ENCODE measurements at places on chromosomes 1 and 21.

GRCh38 chr21:39012326-39013230, 170.7 kb downstream of the PSMG1 start:
- DNase-seq: no peak

- no peak for DNase-seq
Measured at GRCh38 chr1:240322943-240323342, 231.3 kb downstream of the FMN2 start.

- no peak for DNase-seq
Measured at GRCh38 chr1:179205284-179205683, 24.2 kb downstream of the ABL2 start.

- peak; percentile 3 for DNase-seq
Measured at GRCh38 chr1:68010090-68010489, 40.3 kb downstream of the DIRAS3 start.

GRCh38 chr1:26831546-26832248, 5.2 kb downstream of the ZDHHC18 start:
- DNase-seq: peak; percentile 19

- DNase-seq: no peak
Measured at GRCh38 chr1:35280006-35280405, 11.5 kb downstream of the ZMYM4 start.

DNA sequence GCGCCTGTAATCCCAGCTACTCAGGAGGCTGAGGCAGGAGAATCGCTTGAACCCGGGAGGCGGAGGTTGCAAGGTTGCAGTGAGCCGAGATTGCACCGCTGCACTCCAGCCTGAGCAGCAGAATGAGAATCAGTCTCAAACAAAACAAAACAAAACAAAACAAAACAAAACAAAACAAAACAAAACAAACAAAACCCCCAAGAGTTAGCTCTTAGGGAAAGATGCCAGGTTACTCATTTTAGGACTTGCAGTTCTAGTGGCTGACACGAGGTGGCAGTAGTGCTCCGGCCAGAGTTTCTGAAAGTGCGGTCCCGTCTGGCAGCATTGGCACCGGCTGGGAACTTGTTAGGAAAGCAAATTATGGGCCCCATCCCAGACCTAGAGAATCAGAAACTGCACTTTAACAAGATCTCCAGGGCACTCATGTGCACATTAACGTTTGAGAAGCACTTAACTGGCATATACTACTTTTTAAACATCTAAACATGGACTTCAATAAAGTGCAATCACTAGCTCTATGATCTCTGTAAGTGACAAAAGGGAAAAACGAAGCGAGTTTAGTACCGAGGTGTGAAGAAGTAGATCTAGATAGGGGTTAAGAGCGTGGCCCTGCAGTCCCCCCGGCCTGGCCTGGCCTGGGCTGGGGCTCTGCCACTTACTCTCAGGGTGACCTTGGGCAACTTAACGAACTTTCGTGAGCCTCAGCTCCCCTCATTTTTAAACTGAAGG, 41.9 kb upstream of the TNFRSF1B start:
- DNase-seq: peak; percentile 78

DNA sequence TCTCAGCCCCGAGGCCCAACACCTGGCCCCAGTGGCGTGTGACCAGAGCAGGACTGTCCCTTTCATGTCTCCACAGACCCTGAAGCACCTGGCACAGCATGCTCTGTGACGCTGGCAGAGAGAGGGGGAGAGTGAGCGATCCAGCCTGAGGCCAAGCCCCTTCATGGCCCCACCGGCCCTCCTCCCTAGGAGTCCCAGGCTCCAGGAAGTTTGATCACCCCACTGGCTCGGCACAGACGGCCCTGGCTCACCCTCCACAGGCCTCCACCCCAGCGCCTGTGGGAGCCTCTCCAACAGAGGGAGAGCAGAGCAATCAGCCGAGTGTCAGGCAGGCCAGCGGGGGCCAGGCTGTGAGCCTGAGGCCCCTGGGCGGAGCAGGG, 11.0 kb downstream of the SH3BGRL3 start:
- DNase-seq: no peak

GRCh38 chr1:7810395-7810794, 26.3 kb downstream of the PER3 start:
- no peak for DNase-seq

GRCh38 chr1:25922971-25923552, 16.8 kb upstream of the STMN1 start:
- DNase-seq: peak; percentile 17

DNA sequence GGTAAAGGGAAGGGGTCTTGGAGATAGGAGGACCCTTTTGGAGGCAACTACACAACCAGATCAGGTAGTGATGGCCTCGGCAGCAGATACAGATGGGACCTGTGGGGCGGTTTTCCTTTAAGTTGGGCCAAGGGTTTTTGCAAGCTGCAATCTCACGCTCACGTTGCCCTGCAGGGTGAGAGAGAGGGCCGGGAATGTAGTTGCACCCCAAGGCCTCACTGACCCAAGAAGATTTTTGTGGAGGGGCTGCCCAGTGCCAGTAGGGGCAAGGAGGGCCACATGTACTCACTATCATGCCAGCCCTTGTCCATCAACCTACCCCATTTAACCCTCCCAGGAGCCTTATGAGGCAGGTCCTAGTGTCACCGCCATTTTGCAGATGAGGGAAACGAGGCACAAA, 57.7 kb upstream of the SELENON start:
- no peak for DNase-seq

- DNase-seq: no peak
Measured at GRCh38 chr1:110235834-110236682, 25.9 kb downstream of the KCNC4 start.

GRCh38 chr1:91948097-91948496, 1.1 kb upstream of the BRDT start:
- DNase-seq: no peak

DNA sequence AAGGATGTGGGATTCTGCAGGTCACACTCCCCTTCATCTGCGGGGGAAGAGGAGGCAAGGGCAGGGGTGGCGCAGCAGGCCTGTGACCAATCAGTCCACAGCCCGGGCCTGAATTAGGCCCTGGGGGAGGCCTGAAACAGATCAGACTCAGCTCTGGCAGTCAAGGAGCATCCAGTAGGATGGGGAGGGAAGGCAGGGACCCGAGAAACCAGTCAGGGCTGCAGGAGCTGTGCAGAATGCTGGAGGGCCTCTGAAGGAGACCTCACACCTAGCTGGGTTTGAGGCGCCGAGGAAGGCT, 12.7 kb downstream of the TNNT2 start:
- DNase-seq: no peak

GRCh38 chr1:206074839-206075238, 21.9 kb downstream of the RHEX start:
- DNase-seq: no peak

DNA sequence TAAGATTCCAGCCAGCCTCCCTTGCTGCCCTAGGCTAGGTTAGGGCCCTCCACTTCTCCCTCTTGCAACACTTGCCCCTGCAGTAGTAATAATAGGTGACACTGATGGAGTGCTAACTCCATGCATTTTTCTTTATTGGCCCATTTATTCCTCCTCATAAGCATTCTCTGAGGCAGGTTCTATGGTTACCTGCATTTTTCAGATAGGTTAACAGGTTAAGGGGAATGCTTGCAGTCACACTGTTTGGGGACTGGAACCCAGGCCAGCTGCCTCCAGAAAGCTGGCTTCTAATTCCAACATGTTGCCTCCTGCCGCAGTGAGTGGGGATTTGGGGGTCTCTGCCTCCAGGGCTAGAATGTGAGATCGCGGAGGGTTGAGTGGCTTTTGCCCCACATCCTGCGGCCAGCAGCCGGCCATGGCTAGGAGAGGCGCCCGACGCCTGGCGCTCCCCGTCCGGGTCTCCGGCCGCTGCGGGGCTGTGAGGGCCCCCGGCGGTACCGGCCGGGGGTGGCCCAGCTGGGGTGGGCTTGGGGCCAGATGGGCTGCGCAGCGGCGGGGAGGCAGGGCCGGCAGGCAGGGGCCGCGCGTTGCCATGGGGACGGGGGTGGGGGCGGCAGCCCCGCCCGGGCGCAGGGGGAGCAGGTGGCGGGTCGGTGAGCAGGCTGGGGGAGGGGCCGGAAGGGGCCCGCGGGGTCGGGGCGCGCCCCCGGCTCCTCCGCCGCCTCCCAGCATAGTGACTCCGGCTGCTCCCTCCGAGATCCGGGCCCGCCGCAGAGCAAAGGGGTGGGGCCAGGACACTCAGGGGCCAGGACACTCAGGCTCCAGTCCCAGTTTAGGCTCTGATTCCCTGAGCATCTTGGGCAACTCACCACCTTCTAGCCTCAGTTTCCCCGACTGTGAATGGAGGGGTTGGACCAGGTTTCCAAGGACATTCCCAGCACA, 68.4 kb upstream of the SSBP3 start:
- peak; percentile 21 for DNase-seq
